ENCODE measurements at places on chromosomes 5 and 9.

DNA sequence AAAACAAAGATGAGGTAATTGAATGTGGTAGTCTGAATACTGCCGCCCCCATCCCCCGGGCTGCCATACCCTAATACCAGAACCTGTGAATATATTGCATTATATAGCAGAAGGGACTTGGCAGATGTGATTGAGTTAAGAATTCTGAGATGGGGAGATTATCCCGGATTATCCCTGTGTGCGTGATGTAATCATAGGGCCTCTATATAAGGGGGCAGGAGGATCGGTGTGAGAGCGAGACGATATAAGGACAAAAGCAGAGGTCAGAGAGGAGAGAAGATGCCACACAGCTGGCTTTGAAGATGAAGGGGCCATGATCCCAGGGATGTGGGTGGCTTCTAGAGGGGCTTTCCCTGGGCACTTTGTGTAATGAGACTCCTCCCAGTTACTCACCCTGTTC lies 101.7 kb upstream of the TLE1 start:
- DNase-seq = no peak

DNA sequence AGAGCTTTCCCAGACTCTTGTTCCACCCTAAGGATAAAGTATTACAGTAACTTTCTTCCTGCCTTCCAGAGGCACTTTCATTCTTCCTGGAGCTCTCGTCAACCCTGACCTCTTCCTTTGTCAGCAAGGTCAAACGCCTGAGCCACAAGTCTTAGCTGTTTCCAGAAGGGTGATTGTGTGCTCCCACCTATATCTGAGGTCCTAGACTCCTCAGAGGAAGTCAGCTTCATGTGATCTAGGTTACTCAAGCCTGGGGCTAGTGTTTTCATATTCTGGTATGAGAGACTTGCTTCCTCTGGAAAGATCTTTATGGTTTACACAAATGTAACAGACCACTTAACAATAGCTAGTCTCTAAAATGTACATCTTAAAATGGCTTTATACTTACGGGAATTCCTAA lies 5.4 kb upstream of the FAM120A start:
- no peak for DNase-seq

DNA sequence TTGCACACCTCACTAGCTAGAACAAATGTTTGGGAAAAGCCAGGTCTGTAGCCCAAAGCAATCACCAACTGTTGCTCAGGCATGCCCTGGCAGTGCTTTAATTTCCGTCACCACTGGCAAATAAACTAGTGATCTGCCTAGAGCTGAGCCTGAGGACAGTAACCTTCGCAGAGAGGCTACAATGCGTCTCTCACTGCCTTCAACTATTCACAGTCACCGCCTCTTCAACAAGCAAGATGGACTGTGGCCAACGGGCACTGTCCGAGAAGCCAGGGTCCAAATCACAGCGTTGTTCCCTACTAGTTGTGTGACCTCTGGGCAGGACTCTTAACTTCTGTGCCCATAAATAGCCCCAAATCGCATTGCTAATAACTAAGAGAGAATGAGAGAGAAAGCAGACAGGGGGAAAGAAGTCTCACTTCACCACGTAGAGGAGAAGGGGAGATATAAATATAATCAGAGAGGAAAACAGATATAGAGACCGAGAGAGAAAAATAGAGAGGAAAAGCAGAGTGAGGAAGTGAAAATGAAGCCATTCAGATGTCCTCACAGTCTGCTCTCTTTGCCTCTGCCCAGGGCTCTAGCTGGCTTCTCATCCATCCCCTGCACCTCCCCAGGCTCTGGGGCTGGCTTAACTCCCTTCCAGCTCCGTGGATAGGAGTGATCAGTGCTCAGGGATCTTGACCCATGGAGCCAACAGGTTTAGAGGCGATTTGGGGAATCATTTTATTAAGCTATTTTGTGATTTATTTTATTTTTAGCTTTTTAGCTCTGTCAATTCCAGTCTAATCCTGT lies 157.9 kb downstream of the ZDHHC21 start:
- no peak for DNase-seq

DNA sequence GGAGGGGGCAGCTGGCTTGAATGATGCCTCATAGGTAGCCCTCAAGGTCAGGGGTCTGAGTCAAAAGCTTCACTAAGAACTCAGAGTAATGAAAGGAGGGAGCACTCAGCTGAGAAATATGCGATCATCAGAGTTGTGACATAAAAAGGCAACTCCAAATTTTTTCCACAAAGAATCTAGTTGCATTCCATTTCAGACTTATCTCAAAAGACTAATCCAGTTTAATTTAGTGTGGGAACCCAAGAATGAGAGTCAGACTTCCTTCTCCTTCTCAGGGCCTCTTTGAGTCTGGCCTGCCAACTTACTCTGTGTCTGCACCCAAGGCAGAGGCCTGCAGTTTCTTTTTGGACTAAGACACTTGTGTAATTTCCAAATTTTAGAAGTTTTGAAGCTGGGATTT lies 34.7 kb downstream of the GABRP start:
- no peak for DNase-seq

GRCh38 chr5:34959323-34959722 lies 30.0 kb downstream of the DNAJC21 start:
- DNase-seq = no peak

GRCh38 chr5:115296124-115297022 lies at the start of gene CCDC112:
Gene CCDC112 (minus strand): TSS chr5:115296654. CDS start chr5:115296543, 111 bp downstream.
- peak; percentile 56 for DNase-seq

DNA sequence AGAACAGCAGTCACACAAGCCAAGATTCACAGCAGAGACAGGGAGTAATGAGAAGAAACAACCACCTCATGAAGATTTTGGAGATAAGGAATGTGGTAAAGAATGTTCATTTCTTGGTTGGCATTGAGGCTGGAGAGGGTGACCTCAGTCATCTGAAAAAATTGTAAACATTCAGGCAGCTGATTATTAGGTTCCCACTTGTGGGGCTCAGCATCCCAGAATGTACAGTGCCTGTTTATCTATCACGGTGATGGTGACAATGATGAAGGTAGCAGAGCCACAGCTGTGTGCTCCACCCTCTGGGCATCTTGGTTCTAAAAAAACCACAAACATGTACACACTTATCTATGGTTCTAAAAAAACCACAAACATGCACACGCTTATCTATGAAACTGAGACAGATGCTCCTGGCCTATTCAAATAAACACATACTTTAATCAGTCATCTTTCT lies 143.9 kb upstream of the MOCS2 start:
- DNase-seq = no peak

- no peak for DNase-seq
These were observed 177.2 kb downstream of the GOLPH3 start for GRCh38 chr5:31996909-31997308.

- DNase-seq = no peak
These were observed 133.2 kb downstream of the PIP5K1B start for GRCh38 chr9:68838245-68838644.

DNA sequence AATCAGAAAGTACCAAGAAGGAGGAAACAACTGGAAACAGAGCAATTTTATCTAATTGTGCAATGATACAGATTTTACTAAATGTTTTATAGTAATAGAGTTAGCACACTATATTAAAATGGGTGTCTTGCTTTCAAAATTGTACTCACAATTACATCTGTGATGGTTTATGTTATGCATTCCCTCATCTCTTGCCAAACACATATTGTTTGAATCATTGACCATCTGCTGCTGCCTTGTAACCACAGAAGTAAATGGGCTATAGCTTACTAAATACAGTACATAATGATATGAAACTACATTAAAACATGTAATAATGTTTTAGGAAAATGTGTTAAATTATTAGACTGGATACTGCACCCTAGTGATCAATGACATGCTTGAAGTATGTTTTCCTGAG lies 158.1 kb downstream of the SLC25A46 start:
- DNase-seq = no peak

- no peak for DNase-seq
These were observed 61.3 kb upstream of the ELL2 start for GRCh38 chr5:96022971-96023370.

- DNase-seq = no peak
These were observed 51.5 kb downstream of the C5orf15 start for GRCh38 chr5:133916914-133917313.

DNA sequence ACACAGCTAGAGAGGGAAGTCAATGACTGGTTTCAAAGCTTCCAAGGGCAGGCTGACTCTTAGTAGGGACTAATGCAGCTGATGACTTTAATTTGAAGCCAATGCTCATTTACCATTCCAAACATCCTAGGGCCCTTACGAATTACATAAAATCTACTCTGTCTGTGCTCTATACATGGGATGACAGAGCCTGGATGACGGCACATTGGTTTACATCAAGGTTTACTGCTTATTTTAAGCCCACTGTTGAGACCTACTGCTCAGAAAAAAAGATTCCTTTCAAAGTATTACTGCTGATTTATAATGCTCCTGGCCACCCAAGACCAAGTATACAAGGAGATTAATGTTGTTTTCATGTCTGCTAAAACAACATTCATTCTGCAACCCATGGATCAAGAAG lies 74.1 kb downstream of the DAP start:
- DNase-seq = no peak

GRCh38 chr9:120235081-120235480 lies 344.9 kb downstream of the CDK5RAP2 start:
- DNase-seq = no peak

GRCh38 chr9:17171309-17172094 lies 36.7 kb downstream of the CNTLN start:
- DNase-seq = no peak

DNA sequence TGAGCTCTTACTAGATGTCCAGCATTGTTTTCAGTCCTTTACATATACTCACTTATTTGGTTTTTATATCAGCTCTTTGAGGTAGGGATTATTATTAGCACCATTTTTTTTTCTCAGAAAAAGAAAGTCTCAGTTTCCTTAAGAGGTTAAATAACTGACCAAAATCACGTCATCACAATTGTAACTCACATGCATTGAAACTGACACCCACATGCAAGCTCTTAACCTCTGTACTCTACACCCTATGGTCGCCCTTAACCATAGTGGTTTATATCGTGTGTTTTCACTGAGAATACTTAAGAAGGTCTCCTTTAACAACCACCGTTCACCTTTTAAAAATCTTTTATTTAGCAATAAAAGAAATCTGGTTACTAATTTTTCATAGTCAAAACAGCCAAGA lies 61.0 kb downstream of the PRDM6 start:
- no peak for DNase-seq

DNA sequence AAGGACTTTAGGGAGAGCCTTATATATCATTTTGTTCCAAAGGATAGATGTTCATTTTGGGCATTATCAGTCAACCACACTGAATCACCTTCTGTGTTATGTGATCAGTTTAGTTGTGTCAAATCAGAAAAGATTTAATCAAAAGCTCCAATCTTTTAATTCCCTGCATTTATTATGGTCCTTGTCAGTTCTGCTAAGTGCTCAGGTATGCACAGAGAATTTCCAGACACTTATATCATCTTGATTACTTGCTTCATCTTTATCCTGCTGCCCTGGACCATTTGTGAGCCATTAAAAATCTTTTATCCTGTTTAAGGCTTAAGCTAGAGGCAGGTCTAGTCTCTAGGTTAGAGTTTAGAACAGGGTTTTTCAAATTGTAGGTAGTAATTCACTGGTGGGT lies 179.1 kb downstream of the CWC27 start:
- DNase-seq = no peak

DNA sequence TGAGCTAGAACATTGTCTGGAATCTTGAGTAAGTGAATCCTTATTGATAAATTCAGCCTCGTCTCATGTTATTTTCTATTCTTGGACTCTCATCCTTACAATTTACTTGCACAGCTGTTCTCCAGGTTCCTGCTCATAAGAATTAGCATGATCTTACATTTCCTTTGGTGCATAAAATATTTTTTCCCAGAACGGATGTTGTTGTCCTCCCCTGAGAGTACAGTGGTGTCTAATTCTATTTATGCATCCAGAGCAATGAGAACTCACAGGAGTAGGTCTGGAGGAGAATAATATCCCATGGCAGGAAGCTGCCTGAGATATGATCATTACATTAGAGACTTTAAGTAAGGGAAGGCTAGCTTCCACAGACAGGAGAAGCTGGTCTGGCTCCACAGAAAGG lies 178.4 kb upstream of the MAST4 start:
- no peak for DNase-seq

- DNase-seq = no peak
These were observed 13.4 kb downstream of the ELAVL2 start for GRCh38 chr9:23812673-23813072.

All from stimulated activated CD4-positive, alpha-beta T cell treated with anti-CD3 and anti-CD28 coated beads, Interleukin-15, amount 100 ng/mL, for 1 hour (primary cell).